Fibroblast of pulmonary artery (primary cell): ENCODE measurements at places on chromosomes 2 and 18.

DNA sequence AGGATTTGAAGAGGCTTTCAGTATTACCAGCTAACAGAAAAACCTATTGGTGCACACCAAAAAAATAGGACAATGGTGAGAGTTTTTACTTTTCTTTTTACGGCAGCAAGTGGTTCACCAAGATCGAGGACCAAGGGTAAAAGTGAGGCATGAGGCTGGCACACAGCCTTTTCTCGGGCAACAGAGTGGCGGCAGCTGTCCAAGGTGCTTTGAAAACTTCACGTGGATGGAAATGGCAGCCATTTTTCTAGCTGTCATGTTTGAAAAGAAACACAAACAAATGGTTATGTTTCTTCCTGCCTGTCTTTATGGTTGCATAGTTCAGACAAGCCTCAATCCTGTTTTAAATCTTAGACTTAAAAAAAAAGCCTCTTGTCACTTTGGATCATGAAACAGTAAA, 812.5 kb upstream of the CHAC2 start:
- DNase-seq = no peak

DNA sequence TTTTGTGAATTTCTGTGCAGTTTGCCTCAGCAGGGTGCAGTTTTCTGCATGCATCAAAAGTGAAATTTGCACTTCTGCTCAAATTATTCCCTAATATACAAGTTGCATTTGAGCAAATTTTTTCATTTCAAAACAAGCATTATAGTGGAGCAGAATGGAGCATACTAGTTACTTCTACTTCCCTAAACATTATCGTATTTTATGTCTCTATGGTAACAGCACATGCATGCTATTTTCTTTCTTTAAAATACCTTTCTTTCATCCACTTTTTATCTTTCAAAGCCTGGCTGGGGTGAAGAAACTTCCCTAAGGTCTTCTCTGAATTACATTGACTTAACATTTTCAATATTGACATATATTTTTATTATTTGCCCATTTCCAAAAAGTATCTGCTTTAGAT, 11.2 kb downstream of the RHBDD1 start:
- DNase-seq = no peak

- DNase-seq = no peak
Observed at GRCh38 chr2:232873292-232873908, 3.3 kb downstream of the SNORC start.

GRCh38 chr2:238097201-238097987, 2.7 kb upstream of the ESPNL start:
- DNase-seq = no peak

DNA sequence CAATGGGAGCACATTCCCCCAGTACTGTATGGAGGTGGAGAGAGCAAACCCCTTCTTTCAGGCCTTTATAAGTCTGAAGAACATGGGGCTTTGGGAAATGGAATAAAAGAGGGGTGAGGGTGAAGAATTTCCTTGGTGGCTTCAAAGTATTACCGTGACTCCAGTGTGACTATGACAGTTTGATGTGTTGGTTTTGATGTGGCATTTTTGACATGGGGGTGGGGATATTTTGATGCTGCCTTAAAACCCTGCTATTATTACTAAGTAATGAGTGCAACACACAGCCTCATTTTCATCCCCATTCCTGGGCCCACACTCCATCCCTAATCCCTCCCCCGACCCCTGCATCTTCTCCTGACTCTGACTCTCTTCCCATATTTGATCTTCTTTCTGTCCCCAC, 23.6 kb downstream of the QPCT start:
- DNase-seq = no peak

- DNase-seq = no peak
Observed at GRCh38 chr18:75209951-75210258, 692 bp upstream of the TSHZ1 start.

GRCh38 chr2:186887107-186888090, 38.4 kb upstream of the ZSWIM2 start:
- peak; percentile 74 for DNase-seq

DNA sequence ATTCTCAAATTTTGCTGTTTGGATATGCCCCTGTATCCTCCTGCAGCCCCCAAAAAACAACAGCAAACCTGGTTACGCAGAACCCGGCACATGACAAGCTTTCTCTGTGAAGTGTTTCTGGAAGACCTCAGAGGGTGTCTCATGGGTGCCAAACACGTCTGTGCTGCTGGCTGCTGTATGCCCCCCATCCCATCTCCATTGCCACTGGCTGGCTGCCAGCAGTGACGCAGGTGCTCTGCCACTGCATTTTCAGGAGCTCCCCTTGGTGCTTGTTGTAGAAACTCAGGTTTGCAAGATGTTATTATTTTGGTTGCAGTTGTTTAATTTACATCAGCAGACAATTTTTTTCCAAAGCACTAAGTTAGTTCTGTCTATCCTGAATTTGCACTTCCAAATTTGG, 166.4 kb upstream of the FANCL start:
- DNase-seq = no peak

GRCh38 chr2:37349231-37349860, 4.9 kb downstream of the QPCT start:
- DNase-seq = no peak

DNA sequence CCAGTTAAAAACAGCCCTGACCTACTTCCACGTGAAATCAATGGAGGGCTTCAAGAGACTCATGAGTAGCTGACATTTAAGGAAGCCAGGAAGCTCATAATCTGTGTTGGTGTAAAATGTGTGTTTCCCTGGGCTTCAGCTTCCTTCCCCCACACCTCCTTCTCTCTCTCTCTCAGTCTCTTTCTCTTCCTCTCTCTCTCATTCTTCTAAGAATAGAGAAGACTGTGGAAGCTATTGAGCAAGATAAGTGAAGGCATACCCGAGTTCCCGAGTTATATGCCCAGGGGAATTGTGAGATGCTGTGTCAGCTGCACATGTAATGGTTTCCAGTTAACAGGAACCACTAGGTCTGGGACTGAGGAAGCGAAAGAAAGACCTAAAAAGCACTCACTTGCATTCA, 199.4 kb downstream of the NYAP2 start:
- DNase-seq = no peak

DNA sequence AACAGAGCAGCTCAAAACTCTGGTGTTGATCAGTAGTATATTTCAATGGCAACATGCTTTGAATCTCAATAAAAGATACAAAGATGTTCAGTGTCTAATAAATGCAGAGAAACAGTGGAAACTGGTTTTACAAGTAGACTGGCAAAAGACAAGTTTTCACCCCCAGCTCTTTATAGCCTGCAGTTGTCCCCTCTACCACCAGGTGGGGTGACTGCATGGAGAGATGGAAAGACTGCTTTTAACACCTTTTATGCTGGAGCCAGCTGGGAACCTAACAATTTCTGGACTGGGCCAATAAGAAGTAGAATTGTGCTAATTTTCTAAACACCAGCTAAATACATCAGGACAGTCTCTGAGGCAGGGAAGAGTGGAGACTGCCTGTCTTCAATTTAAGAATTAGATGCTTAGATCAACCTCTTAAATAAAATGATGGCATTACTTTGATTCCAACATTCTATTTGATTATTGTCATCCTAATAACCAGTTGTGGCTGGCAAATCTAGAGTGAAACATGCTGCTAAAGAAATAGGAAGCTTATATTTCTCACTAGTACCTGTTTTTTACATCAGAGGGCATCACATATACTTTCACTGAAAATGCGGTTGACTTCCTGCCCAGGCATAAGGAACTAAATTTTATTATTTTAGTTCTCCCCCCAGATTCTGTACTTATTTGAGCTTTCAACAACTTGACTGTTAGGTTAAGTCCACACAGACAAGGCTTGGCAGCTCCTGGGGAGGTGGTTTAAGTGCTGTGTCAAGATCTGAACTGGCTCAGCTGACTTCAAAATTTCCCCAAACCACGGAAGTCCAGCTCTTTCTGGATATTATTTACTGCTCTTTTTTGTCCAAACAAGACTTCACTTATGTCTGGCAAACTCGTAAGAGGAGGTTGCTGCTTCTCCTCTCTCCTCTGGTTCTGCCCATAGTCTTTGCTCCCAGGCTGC, 140.5 kb downstream of the TPGS2 start:
- DNase-seq = peak; percentile 80

DNA sequence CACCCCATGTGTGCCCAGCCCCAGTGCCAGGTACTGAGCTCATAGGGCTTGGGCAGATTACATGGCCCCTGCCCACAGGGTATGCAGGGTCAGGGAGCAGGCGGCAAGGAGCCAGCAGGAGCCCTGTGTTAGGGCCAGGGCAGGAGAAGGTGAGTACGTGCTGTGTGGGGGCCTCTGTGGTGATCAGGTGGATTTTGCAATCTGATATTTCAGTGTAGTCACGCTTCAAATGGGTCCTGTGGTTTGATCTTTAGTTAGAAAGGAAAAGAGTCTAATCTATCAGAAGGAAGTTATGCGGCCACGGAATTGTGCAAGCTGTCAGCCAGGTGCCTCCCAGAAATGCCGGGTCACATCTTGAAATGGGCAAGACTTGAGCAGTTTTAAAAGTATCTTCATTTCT, 13.9 kb downstream of the UBE2F start:
- no peak for DNase-seq

DNA sequence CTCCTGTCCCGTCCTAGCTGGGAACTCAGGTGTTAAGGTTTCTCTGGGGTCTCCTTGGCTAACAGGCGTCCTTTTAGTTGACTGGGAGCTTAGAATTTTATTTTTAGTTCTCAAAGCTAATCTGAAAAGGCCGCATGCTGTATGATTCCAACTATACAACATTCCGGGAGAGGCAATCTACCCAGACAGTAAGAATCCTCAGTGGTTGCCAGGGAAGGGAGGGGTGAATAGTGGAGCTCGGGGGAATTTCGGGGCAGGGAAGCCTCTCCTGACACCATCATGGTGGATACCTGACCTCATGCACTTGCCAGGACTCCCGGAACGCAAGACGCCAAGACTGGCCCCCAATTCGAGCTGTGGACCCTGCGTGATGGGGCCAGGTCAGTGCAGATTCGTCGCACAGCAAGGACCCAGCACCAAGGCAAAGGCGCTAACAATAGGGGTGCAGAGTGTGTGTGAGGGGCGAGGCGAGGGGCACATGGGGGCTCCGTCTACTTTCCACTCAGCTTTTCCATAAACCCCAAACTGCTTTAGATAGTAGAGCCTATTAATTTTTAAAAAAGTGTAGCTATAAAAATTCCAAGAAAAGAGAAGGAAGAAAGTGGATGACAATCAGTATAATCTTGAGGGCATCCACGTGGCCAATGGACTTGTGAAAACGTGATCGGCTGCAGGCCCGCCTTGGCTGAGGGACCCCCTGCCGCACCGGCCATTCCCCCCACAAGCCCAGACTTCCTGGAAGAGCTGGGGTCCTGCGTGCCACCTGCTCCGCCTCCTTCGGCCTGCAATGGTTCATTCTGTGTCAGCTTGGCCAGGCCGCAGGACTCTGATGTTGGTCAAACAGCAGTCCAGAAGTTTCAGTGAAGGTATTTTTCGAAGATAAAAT, 17.3 kb downstream of the PDCD1 start:
- no peak for DNase-seq

GRCh38 chr2:4962419-4962818, 729.8 kb upstream of the SOX11 start:
- no peak for DNase-seq

- no peak for DNase-seq
Observed at GRCh38 chr2:11457935-11458334, 8.0 kb downstream of the E2F6 start.

DNA sequence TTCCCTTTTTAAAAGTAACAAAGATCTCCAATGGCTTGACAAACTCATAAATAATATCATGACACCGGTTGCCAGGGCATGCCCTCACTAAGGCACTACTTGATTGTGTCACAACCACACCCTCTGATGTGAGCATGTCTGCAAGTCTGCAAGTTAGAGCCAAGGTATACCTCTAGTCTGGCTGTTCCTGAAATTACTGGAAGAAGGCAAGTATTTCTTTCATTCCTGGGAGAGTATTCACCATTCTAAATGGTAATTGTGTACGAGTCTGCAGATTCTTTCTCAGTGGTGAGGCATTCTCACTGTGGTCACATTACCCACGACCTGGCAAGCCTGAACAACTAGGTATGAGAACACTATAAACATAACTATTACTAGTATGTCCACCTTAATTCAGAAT, 25.7 kb upstream of the RNU4ATAC start:
- DNase-seq = peak; percentile 73

GRCh38 chr2:39093218-39093898, 27.5 kb downstream of the SOS1 start:
- DNase-seq = no peak

GRCh38 chr18:32435631-32436500, 34.8 kb downstream of the GAREM1 start:
- no peak for DNase-seq

DNA sequence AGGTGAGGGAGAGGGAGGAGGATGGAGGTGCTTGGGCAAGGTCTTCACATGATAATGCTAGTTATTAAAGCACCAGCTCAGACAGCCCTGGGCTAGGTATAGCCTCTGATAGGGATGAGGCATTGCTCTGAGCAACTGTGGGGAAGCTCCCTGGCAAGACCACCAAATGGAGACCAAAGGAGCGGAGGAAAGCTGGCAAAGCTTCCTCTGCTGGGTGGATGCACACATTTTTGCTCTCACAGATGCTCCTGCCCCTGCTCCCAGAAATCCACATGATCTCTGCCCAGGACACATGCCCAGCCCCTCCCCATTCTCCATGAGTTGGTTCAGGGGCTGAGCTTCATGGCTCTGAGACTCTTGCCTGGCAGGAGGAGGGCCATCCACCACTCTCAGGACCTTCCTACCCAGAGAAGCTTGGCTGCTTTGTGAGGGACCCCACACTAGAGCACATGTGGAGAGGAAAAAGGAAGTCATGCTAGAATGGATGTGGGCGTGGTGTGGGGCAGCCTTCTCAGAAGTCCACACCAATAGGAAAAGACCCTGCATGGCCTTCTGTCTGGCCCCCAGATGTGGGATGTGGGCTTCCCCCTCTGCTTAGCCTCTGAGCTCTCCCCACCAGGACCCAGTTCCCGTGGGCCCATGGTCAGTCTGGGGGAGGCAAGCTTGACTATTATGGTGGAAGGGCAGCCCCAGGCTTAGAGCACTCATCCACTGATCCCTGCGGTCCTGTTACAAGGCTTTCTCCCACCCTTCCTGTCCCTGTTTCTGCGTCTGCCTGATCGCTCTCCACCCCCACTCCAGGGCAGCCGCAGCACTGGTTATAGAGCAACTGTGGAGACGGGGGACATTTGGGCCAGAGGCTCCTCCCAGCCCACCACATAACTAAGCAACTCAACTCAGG, 10.5 kb upstream of the CYP26B1 start:
- no peak for DNase-seq

DNA sequence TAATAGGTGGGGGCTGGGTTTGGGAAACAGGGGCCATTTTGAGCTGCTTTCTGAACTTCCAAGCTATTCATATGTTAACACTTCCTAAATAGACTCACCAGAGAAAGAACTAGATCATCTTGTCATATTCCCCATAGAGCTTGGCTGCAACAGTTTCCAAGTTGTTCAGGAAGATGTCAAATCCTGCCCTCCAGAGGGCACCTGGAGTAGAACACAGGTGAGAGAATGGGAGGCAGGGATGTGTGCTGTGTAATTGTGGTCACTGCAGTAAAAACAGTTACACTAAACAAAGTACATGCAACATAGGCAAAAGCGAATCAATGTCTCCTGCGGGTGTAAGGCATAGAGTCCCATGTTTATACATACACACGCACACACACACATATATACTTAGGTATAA, 34.5 kb upstream of the LRRC30 start:
- no peak for DNase-seq
